Activated naive CD4-positive, alpha-beta T cell treated with anti-CD3 and anti-CD28 coated beads, Interleukin-2, amount 50 U/mL, for 72 hours (primary cell): ENCODE measurements at places on chromosomes 7 and 10.

DNA sequence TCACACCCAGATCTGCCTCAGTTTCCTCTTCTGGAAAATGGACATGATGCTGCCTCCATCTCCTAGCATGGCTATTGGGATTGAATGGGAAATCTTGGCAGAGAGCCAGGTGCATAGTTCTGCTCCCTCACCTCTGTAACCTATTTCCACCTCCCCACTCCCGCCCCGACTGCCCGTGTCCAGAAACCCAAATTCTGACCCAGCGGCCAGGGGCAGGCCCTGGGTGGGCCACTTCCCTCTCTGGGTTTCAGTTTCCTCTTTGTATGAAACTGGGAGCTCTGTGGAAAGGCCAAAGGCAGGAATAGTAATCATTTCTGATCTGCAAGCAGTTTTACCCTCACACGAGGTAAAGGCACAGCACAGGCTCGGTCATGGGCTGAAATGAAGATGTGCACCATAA, 74.1 kb upstream of the DUSP5 start:
- DNase-seq = no peak

DNA sequence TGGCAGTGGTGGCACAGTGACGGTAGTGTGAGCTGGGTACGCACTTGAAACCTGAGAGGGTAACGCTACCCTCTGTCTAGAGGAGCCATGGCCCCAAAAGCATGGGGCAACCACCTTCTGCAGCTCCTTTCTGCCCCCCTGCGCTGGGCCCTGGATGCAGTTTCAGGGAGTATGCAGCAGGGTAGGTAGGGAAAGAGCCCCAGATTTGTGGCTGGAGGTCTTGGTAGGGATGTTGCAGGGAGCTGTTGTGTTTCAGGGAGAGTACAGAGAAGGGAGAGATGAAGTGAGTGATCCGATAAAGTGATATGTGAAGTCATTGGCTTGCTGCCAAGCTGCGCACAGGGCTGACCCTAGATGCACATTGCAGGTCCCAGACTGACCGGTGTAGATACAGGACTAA, 2.7 kb upstream of the PGAM2 start:
- no peak for DNase-seq

GRCh38 chr7:84196084-84196503, 1.5 kb upstream of the SEMA3A start:
- no peak for DNase-seq

- DNase-seq = no peak
Observed at GRCh38 chr10:125333769-125334168, 173.4 kb upstream of the CTBP2 start.

DNA sequence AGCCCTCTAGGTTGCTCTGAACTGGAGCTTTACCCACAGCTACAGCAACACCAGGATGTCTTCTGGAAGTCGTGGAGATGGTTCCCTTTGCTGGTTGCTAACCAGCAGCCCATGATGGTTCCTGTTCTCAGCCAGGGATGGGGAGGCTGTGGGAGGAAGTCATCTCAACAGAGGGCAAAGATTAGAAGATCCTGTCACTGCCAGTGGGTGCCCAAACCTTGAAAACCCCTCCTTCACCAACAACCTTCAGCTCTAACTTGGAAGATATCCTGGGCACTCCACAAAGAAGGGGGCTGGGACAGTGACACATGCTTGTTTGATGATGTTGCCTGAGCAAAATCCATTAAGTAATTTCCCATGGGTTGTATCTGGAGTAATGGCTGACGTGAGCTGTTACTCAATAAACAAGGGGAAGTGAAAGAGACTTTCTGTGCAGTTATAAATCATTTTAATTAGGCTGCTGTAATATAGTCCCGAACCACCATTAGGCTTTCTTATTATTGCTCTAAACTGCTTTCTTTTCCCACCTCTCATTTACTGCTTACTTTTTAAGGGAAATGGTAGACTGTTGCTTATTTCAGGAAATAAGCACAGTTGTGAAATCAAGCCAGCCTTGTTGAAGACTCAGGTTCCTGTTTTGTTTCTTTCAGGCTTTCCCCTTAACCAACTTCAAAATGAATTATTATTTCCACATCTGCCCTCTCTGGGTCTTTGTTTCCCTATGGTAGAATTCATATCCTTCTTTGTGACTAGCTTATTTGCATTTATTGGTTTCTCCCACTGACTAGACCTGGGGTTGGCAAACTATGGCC, 124.8 kb downstream of the PPP1R17 start:
- no peak for DNase-seq

DNA sequence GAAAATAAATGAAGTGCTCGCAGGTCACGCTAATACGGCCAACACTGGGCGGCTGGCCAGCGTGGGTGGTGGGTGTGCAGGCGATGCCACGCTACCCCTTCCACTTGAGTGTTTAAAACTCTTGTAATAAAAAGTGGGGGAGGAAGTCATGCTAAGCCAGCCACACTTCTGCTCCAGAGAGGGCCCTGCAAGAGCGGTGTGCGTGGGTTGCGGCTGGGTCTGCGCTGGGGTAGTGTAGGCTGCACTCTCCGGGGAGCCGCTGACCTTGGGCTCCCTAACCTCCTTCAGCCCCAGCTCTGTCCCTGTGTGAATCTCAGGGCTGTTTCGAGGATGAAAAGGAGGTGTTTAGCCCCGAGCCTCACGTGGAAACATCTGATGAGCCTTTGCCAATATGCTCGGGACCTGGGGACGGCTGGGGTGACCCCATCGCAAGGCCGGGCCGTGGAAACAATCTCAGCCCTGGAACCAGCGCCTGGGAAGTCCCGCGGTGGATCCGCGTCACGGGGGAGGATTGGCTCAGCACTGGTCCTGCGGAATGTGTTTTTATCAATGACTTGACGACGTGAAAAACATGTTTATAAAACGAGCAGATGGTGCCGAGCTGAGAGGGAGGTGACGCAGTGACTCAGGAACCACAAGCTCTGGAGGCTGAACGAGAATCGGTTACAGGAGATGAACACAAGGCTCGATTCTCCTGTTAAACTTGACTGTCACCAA, 278.5 kb downstream of the DNAJB6 start:
- DNase-seq = no peak

DNA sequence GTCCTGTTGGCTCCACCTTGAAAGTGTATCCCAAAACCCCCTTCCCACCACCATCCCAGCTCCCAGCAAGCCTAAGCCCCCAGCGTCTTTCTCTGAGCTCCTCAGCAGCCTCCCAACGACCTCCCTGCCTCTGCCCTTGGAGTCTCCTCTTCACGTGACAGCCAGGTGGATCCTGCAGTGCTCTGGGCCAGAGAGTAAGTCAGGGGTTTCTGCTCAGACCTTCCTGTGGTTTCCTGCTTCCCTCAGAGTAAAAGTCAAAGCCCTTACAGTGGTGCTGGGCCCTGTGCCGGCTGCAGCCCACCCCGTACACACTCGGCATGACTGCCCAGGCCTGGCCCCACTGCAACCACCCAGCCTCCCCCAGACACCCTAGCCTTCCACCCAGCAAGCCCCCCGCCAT, 51.9 kb downstream of the OAT start:
- DNase-seq = no peak

- no peak for DNase-seq
Observed at GRCh38 chr7:131071786-131072504, 255.7 kb upstream of the MKLN1 start.

GRCh38 chr10:18252086-18252485, 111.9 kb downstream of the CACNB2 start:
- DNase-seq = no peak

- no peak for DNase-seq
Observed at GRCh38 chr10:88500656-88501055, 82.5 kb downstream of the RNLS start.

GRCh38 chr7:5450549-5451327, 27.1 kb upstream of the TNRC18 start:
- DNase-seq = no peak

- DNase-seq = no peak
Observed at GRCh38 chr10:2891073-2891769, 176.1 kb upstream of the PFKP start.

DNA sequence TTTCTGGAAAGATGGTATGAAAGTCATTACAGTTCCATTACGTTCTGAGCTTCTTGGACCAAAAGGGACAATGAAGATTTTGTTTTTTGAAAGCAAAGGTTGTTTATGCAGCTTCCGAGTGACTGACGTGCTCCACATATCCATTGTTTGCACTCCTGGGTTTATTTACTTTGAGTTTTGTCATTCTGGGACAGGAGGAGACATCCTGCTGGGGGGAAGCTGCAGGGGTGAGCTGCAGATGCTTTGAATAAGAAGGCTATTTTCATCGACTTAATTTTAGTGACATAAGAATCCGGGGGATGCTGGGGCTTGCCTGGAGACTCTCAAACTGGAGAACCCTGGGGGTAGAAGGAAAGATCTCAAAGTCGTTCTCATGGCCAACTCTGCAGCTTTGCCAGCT, 12.7 kb upstream of the SFMBT2 start:
- no peak for DNase-seq

GRCh38 chr10:123561141-123561440, 105.1 kb upstream of the GPR26 start:
- no peak for DNase-seq

DNA sequence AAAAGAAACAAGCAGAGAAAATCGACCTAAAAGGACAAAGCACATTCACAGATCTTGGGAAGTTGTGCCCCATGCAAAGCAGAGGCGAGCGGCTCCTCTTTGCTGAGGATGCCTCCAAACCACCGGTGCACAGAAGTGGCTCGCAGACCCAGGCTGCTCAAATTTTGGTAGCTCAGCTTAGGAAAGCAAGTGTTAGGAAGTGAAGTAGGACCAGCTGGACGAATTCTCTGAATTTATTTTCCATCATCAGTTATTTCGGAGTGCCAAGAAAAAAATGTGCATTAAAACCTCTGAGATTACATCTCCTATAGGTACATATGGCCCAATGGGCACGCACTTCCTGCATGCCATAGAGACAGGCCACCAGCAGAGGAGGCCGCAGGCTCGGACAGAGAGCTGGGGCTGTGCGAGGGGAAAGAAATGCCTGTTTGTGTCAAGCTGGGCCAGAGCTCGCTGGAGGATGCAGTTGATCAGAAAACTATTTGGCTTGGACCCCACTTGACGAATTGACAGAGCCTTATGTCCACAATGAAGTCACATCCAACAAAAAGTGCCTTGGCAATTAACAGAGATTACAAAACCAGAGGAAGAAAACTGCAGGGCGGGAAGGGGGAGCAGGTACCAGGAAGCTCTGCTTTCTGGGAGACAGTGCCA, 122.3 kb upstream of the LYZL2 start:
- peak; percentile 66 for DNase-seq

- no peak for DNase-seq
Observed at GRCh38 chr10:128879030-128879429, 588.0 kb upstream of the MGMT start.

- no peak for DNase-seq
Observed at GRCh38 chr7:113109718-113110117, 8.6 kb downstream of the SMIM30 start.

GRCh38 chr10:77770081-77770867, 132.7 kb upstream of the KCNMA1 start:
- no peak for DNase-seq

GRCh38 chr7:158401826-158402225, 185.8 kb downstream of the PTPRN2 start:
- DNase-seq = no peak

DNA sequence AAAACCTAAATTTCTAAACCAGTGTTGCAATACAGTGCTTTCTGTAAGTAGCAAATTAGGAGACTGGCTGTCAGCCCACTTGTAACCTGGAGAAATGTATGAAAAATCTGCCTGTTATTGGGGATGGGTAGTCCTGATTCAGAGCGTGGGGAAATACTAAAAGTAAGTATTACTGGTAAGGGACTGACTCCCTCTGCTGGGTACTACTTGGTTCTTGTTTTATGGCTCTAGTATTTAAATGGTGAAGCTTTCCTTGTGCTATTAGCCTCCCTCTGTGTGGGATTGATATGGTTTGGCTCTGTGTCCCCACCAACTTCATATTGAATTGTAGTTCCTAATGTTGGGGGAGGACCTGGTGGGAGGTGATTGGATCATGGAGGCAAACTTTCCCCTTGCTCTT, 886.1 kb downstream of the SORCS1 start:
- DNase-seq = no peak

DNA sequence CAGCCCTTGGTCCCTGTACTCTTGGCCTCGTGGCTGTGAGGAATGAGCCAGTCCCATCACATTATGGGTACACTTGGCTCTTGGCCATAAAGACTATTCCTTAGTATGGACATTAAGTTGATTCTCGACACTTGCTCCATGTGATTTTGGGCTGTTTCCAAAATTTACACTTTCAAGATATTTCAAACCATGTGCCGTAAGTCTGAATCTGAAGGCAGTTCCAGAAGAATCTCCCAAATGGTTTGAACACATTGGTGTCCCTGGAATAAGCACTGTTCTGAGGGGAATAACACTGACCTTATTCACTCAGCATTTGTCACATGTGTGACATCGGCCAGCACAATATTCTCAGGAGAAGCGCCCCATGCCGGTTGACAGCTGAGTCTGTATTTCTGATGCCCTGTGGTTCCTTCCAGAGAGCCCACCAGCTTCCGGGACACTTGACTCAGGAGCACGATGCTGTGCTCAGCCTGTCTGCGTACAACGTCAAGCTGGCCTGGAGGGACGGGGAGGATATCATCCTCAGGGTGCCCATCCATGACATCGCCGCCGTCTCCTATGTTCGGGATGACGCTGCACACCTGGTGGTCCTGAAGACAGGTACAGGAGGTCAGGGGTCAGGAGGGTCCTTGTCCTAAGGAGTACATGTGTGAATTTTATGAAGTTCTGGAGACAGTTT, 24.6 kb downstream of the NACAD start:
- DNase-seq = no peak

DNA sequence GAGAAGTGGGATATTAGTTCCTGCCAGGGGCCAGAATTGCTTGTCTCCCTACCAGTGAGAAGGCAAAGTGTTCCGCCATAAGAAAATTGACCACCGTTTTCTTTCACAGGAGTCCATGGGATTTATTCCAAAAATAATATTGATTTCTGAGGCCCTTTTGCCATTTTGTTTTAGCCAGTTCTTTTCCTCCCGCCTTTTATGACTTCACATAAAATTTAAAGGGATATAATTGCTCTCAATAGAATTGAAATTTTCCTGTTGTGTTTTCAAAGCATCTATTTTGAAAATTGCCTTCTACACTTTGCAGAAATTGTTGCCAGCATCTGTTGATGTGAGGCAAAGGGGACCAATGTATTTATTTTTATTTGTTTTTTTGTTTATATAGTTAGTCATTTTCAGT, 53.6 kb downstream of the PLCE1 start:
- no peak for DNase-seq

GRCh38 chr10:123227706-123228105, 73.5 kb downstream of the BUB3 start:
- no peak for DNase-seq

DNA sequence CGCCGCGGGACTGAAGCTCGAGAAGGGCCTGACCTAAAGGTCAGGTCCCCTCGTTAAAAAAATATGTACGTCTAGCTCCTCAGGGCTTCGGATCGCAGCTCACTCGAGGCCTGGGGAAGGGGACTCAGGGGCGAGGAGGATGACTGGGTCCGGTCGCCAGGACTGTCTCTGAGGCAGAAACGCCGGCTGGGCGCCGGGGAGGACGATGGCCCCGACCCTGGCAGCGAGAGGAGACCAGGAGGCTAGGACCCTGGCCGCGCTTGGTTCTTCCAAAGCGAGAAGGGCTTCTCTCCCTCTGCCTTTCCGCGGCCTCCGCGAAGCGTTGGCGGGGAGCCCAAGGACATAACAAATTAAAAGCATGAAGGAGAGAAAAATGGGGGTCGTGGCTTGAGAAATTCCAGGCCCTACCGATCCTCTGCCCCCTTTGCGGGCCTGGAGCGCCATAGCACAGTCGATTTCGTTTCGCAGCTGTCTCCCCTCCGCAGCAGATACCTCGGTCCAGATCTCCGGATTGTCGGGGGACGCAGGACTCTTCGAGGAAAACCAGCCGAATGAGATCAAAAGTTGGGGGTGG, 3.1 kb downstream of the NKX2-3 start:
- no peak for DNase-seq
